ENCODE measurements at places on chromosomes 13 and 19. TPM values are rescaled to one million over a fixed set of nuclear protein-coding genes. Genes with fewer than 3 reads are reported as not detected.

The NOTCH3 gene
- polyA plus RNA-seq: 6.9 TPM

DNA sequence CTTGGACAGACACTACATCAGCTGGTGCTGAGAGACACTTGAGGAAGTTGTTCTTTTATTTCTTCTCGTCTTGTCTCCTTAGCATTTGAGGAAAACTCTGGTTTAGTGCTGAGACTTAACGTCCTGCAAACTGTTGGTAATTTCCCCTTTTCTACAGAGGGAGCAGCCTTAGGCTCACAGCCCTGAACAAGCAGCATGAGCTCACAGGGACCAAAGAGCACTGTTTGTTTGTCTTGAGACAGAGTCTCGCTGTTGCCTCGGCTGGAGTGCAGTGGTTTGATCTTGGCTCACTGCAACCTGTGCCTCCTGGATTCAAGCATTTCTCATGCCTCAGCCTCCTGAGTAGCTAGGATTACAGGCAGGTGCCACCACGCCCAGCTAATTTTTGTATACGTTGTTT, 5.5 kb downstream of the ZNF805 start:
- DNase-seq: no peak

GRCh38 chr19:4380254-4380727, 20.1 kb downstream of the SH3GL1 start:
- no peak for DNase-seq

DNA sequence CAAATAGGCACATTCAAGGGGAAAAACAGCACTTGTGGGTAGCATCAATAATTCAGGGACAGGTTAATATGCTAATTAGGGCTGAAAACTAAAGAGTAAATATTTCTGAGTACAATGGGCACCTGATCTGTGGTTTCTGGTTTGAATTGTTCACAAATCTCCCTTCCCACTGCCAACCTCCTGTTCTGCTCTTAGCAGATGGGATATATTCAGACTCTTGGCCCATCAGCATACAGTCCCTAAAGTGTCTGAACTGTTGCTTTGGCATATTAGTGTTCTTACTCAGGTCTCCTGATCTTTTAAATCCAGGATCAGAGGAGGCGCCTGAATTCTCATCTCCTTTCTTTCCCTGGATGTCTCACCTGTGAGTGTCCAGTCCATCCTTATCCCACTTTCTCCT, 8.2 kb upstream of the LRCH1 start:
- no peak for DNase-seq

Data from A549 (cell line).